Activated T-cell treated with anti-CD3 and anti-CD28 coated beads for 1 hour (primary cell): ENCODE measurements at places on chromosomes 3 and 15.

GRCh38 chr15:63923993-63924950 is 90.5 kb upstream of the HERC1 start:
- no peak for DNase-seq

DNA sequence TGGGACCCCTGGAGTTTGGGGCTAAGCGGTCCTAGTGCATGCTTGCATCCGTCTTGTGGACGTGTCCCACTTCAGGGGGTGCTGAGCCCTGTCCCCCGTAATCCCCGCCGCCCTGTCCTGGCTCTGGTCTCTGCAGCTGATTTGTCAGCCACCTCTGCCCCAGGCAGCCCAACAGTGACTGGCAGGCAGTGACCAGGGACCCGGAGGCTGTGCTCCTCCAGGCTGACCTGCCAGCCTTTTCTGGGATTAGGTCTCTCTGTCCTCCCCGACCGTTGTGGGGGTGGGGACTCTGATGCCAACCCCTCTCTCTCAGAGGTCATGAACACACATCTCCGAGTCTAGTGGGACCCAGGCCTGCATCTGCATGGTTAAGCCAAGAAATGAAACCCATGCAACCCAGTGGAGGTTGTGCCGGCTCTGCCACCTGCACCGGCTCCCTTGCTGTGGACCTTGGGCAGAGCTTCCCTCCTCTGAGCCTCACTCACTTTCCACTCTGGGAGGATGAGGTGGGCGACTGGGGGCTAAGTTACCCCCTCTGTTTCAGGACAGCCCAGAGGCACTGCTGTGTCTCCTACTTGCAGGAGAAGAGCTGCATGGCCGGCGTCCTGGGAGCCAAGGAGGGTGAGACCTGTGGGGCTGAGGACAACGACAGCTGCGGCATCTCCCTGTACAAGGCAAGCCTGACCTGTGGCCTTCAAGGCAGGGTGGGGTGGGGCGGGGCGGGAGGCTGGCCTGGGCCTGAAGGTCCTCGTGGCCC is 60.2 kb downstream of the FBLN2 start:
- no peak for DNase-seq

DNA sequence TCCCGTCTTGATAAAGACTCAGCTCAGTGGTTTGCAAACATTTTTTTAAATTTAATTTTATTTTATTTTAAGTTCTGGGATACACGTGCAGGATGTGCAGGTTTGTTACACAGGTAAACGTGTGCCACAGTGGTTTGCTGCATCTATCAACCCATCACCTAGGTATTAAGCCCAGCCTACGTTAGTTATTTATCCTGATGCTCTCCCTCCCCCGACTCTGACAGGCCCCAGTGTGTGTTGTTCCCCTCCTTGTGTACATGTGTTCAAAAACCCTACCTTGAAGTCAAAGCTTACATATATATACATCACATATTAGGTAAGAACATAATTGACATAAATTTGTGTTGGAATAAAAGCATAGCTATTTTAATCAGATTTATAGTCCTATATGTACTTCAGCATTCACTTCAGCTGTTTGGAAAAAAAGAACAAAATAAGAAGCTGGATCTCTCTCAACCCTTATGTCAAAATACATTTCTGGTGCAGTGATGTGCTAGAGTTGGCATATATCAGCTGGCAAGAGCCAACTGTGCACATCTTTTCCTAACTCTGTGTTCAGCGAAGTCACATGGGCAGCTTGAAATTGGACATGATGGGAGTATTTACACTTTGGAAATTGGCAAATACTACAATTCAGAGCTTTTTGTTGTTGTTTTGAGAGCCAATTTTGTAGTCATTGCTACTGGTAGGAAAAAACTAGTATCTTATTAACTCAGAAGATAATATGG is 26.5 kb downstream of the GPR15 start:
- DNase-seq, result no peak

DNA sequence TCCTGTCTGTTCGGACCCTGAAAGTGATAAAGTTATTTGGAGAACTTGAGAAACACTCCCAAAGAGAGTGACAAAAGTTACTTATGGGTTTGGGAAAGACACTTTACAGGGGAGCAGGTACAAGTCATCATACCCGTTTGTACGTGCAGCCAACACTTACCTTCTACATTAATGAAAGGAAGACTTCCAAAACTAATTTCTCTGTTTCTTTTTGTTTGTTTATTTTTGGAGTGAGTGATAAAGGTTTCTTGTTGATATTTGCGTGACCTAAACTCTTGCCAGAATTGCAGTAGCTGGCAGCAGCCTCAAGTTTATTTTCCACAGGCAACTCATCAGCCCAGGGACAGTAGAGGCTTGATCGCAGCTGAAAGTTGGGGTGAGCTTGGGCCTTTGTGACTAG is 8.4 kb downstream of the ABHD2 start:
- no peak for DNase-seq

- DNase-seq, result no peak
These were observed 24.5 kb upstream of the EBLN2 start for GRCh38 chr3:73036694-73037591.

DNA sequence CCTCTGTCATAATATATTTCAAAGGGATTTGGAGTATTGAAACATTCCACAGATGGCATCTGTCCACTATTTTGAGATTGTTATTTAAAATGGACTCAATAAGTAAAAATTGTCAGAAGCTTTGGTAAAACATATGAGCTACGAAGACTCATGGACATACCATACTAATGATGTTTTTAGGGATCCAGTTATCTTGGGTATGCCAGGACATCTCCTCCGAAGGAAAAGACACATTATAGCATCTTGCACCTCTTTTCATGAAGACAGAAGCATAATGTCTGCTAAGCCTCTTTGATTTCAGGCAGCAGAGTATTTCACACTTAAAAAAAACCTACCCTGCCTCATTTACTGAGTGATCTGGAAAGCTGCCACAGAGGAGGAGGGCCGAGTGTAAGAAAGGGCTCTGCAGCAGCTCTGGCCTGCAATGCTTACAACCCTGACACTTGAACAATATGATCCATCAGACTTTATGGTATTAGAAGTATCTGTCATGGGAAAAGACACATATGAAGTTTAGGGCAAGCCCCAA is 284.8 kb downstream of the TUSC7 start:
- DNase-seq, result no peak

DNA sequence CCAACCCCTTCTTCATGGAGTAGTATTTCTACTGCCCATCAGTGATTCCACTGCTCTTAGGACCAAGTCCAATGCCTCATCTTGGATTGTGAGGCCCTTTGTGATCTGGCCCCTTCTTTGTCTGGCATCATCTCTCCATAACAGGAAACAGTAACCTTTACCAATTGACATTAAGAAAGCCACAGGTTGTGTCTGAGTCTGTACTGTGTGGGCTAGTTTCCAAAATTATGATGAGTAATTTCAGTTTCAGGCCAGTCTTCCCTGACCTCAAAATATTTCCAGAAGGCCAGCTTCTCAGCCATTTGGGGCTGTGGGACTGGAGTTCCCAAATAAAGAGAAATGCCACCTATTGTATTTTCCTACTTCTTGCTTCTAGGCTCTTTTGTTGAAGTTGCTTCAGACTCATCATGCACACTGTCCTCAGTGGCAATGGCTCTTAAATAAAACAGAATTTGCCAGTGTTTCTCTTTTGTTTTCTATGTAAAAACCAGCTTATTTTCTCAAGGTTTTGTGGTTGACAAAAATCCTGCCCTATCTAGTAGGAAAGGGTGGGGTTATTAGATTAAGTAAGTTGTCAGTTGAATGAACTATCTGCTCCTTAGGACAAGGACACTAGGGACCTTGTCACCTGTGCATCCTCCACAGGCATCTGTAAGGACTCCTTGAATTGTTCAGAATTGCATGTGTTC is 47.0 kb upstream of the ACKR4 start:
- no peak for DNase-seq

- DNase-seq, result no peak
These were observed 184.0 kb downstream of the IGSF11 start for GRCh38 chr3:118850687-118851086.

GRCh38 chr15:41943543-41944312 is 28.6 kb downstream of the EHD4 start:
- DNase-seq, result no peak

DNA sequence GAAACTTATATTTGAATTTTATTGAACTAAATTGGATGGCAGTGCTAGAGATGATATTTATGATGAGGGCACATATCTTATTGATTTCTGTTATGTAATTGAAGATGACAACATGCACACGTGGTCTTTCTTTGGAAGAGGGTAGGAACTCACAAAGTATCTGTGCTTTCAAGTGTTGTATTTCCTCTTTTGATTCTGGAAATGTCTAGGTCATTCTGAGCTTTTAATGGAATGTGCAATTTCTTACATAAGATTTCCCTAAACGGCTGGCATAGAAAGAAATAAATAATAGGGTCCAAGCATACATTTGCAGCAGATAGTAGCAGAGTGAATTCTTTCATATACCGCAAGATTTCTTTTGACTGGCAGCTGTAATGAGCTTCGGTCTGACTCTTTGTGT is 10.1 kb upstream of the GPR171 start:
- no peak for DNase-seq

DNA sequence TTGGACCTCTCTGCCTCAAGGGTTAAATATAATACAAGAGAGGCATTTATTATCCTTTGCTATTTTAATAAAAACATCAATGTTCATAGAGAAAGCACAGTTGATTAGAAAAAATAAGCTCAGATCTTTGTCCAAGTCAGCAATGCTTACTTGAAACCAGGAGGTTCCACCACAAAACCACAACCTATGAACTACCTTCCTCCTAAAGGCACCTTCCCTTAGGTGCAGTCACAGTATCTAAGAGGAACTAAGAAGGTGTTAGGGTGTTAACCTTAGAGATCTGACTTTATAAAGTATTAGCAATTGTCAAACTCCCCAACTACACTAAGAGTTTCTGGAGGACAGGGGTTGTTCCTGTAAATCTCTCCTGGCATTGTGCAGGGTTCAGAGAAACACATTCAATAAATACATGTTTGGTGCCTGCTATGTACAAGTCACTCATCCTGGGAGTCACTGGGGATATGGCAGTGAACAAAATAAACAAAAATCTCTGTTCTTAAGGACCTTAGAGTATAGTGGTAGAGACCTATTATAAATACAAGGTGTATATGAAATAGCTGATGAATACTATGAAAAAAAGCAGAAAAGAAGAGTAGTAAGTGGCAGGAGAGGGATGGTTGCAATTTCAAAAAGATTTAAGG is 208.6 kb downstream of the NFKBIZ start:
- no peak for DNase-seq

- DNase-seq, result no peak
These were observed 2.0 kb downstream of the XRN1 start for GRCh38 chr3:142445816-142446254.

DNA sequence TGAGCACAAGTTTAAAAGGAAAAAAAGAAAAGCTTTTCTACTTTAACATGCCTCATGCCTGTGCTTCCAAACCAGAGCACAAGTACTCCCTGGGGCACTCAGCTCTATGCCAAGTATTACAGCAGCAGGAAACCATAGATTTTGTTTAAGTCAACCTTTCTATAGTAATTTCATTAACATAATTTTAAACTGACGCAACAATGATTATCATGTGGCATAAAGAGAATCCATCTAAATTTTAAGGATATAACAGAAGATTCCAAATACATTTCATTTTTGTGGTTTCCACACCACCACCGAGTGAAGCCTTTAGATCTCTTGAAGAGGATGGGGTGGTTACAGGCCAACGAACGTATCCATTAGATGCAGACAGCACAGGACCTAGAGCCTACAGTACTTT is 112.1 kb downstream of the TNIK start:
- DNase-seq, result no peak

GRCh38 chr15:75022783-75023180 is 608 bp upstream of the PPCDC start:
- DNase-seq, result no peak

DNA sequence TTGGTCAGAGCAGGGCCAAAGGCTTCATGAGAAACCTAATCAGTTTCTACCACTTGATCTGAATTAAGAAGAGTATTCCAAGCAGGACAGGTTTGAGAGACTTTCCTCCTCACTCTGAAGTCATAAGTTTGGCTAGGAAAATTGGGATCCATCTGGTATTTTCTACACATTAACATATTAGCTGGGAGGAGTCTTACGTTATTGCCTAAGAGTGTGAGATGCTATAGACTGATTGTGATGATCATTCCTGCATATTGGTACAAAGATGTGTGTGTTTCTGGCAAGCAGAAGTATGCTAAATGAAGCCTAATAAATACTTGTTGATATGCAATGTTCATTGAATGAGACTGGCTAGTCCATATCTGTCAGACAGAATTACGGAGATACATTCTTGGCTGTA is 73.5 kb upstream of the RASGRP1 start:
- DNase-seq, result no peak

DNA sequence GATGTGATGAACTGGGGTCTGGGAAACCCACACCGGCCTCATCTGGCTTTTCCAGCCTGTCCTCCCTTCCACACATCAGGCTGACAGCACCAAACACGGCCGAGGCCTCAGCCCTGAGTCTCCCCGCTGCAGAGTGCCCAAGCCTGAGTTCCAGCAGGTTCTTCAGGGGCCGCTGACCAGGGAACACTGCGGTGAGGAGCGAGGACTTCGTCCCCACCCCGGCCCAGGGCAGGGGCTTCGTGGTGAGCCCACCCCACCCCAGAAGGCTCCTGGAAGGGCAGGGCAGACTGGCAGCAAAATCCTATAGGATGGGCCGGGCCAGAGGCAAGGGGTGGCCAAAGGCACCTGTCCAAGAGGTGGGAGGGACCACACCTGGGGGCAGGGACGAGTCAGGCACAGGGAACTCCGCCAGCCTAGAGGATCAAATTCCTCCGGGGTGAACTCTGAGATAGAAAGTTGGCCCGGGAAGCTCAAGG is at the start of gene SLC51A:
Gene SLC51A (plus strand): TSS at position 446 of the 476 bp plus-strand sequence. CDS start 179 bp downstream, outside the sequence.
- no peak for DNase-seq

GRCh38 chr15:49718234-49718633 is 97.4 kb downstream of the DTWD1 start:
- no peak for DNase-seq

DNA sequence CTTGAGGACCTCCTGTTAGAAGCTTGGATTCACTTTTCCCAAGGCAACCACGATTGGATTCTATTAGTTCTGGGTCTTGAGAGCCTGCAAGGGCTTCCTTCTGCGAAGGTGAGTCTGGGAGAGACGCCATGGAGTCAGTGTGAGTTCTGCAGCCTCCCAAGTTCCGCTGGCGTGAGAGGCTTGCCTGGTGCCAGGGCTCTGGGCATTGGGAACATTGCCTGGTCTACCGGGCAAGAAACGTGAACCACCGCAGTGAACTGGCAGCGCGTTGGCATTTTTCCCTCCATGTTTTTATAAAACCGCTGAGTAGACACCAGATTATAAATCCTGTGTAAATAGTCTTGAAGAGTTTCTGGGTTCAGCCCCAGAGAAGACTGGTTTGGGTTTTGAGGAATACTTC is 160.9 kb downstream of the IGF1R start:
- no peak for DNase-seq
